ENCODE measurements at places on chromosomes 1 and 21.

DNA sequence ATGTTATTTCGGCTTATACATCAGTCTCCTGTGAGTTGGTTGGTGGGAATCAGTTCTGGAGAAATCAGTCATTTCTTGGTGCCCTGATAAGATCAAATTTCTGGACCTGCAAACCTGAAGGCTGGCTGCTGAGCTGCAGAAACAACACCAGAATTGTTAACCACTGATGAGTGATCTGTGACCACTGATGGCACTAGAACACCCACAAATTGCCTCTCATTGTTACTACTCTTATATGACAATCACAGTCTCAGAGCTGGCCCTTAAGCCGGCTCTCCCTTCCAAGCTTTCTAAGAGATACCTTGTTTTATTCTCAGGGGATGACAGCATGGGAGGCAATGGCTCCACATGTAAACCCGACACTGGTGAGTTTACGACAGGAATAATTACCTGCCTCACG, 1.9 kb downstream of the C1orf162 start:
- peak; percentile 9 for DNase-seq

DNA sequence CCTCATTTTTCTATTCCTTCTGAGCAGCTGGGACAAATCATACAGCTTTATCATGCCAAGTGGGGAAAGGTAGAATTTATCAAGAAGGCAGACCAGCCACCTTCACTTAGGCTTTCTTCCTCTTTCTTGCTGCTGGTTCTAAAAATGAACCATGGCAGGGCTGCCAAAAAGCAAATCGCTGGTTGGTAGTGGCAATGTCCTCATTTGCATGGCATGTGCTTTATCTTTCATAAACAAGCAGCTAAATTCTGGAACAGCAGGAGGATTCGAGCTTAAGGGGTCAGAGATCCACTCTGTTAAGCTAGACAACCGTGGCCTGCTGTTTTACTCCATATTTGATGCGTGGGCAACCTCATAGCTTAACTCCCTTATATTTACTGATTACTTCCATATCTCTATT, 91.3 kb downstream of the RPE65 start:
- no peak for DNase-seq

DNA sequence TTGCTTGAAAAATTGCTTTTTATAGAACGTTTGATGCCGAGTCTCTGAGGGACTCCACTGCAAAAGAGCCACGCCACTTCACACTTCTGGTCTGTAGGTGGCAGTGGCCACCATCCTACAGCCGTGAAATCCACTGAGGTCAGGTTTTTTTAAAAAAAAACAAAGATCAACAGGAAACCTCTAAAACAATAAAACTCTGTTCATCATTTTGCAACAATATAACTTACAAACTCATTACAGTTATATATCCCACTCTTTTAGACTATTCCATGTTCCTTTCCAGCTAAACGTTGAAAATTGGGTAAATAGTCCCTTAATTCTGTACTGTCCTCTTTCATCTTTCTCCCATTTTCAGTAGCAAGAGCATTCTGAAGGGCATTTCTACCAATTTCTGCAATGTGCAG, 64.6 kb upstream of the FMN2 start:
- DNase-seq = no peak

DNA sequence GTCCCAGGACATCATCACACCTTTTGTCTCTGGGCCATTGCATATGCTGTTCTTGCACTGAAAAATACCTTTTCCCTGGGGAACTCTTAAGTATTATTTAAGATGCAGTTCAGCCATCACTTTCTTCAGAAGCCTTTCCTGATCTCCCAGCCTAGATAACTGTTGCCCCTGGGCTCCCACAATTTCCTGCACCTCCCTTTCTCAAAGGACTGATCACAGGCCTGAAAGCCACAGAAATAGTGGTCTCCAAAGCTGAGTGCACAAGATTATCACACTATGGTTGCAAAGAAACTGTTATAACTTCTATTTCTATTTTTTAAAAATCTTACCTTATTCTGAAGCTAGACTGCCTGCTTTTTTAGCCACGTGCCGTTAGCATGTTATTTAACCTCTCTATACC, 2.8 kb upstream of the ZSCAN20 start:
- DNase-seq = no peak

GRCh38 chr1:177928194-177928593, 41.7 kb downstream of the SEC16B start:
- no peak for DNase-seq

DNA sequence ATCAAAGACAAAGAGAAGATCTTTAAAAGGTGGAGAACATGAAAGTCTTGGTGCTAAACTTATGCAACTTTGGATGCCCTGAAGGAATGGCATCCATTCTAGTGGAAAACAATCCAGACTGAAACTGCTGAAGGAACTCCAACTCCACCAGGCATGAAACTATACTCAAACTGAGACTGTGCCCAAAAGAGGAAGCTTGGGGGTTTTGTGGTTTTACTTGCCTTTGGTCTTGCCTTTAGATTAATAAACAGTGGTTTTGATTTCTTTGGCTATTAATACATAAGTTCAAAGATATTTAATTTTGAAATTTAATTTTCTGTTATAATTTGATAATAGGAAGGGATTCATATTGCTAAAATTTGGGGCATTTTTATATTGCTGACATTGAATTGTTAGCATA, 17.4 kb upstream of the SLC30A10 start:
- DNase-seq = no peak

GRCh38 chr1:41673378-41673777, 188.9 kb upstream of the EDN2 start:
- DNase-seq = peak; percentile 52

DNA sequence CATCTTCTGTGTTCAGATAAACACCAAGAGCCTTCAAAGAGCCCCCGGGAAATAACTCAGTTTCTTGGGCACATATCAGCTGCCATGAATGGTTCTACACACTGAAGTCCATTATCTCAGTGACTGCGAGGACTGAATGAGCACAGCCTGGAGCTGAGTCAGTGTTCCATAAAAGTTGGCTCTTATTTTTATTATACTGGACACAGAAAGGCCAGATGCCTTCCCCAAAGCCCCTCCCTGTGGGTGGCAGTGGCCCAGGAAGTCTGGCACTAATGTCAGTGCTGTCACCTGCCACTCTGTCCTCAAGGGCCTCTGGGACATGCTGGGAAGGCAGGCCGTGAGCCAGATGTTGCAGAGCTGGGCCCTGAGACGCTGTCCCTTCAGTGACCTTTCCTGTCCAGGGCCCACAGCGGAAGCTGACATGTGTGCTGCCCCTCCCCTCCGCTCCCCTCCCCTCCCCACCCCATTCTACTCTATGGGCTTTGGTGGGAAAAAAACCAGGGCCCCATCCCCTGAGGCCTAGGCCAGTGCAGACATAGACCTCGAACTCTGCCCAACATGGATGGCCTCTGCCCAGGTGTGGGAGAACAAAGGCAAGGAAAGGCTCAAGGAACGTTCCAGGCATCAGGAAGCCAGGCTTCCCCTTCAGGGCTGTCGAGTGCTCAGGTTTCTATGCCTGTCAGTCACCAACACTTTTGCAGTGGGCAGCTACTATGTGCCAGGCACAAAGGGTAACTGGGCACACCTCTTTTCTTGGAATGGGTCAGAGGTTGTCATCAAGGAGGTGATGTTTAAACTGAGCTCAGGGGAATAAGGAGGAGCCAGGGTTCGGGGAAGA, 22.4 kb upstream of the NPPB start:
- DNase-seq = no peak

- DNase-seq = no peak
Measured at GRCh38 chr1:155141749-155142148, 1.4 kb upstream of the DPM3 start.

GRCh38 chr1:221837896-221838295, 96.0 kb upstream of the DUSP10 start:
- peak; percentile 17 for DNase-seq

DNA sequence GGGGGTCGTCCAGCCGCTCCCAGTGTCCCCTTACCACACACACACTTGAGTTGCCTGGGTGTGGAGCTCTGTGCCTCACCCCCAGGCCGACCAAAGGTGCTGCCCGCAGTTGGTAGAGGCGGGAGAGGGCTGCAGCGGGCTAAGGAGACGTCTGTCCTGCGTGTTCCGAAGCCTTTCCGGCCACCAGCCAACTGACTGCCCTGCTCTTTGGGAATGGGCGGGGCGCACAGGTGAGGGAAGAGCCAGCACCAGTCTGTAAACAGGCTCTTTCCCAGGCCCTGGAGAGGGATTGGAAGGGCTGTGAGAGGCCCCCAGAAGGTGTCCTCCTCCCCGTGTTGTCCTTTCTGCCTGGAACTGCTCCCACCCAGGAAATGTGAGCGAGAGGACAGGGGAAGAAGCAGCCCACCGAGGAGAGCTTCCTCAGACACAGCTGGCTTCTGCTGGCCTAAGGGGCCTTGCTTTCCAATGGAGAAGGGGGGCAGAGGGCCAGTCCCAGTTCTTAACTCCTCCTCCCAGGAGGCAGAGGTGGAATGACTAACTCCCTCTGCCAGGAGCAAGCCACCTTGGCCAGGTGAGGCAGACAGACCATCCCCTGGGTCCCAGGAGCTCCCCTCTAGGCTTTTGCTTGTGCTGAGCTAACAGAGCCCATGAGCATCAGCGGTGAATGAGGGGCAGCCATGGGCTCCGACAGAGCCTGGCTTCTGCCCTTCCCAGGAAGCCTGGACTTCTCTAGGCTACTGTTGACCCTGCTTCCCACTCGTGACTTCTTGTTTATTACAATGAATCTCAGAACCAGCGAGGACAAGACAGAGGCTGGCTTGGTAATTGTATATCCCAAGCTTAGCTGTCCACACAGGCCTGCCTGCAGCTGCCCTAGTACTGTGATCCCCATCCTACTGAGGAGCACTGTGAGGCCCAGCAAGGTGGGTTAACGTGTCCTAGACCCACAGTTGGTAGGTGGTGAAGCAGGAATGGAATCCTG, 158.1 kb upstream of the COA6 start:
- DNase-seq = no peak
